ENCODE measurements at places on chromosomes 13 and 19.

GRCh38 chr19:29320086-29320485, 107.1 kb upstream of the UQCRFS1 start:
- no peak for DNase-seq

- no peak for DNase-seq
Observed at GRCh38 chr19:6826281-6826920, 53.9 kb downstream of the VAV1 start.

DNA sequence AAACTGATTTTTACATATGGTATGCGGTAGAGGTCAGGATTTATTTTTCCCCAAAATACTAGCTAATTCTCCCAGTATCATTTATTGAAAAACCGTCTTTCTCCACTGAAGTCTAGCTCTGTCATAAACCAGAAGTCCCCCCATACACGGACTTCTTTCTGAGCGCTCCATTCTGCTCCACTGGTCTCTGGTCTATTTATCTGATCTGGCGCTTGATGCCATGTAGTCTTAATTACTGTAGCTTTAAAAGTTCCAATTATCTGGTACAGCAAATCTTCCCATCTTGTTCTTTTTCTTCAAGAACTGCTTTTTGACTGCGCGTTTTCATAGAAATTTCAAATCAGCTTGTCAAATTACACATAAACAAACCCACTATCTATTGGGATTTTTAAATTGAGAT, 13.7 kb downstream of the DCUN1D2 start:
- no peak for DNase-seq

GRCh38 chr19:44741258-44741731, 7.2 kb upstream of the BCL3 start:
- DNase-seq, result peak; percentile 44

DNA sequence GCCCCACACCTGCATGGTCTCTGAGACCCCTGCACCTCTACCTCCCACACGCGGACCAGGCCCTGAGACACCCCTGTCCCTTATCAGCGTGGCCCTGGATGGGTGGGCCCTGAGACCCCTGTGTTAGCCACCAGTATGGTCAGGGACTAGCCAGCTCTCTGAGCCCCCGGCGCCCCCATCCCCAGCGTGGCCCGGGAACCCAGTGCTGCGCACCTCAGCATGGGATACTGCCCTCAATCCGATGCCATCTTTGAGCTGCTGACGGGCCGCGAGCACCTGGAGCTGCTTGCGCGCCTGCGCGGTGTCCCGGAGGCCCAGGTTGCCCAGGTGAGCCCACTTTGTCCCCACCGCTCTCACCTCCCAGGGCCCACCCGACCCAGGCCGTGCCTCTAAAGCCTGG, 5.0 kb upstream of the ARHGAP45 start:
- DNase-seq, result no peak

DNA sequence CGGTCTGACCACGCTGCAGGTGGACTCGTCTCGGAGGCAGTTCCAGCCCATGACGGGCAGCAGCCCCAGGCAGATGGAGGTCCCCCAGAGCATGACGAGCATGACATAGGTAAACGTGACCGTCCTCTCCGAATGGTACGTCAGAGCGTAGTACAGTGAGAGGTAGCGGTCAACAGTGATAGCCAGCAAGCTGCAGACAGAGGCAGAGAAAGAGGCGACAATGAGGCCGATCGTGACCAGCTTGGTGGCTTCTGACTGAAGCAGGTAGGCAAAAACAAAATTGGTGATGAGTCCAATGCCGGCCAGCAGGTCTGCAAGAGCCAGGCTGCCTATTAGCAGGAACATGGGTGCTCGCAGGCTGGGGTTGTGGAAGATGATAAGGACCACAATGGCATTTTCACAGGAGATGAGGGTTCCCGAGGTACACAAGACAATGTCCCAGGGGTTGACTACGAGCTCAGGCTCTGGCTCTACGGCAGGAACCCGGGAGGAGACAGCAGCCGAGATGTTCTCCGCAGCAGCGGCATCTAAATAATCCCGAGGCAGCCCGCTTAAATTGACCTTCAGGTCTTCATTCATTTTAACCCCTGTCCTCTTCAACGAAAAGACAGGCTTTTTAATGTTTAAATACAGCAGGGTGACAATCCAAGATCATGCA, 1.2 kb downstream of the GPR12 start:
- DNase-seq, result no peak

DNA sequence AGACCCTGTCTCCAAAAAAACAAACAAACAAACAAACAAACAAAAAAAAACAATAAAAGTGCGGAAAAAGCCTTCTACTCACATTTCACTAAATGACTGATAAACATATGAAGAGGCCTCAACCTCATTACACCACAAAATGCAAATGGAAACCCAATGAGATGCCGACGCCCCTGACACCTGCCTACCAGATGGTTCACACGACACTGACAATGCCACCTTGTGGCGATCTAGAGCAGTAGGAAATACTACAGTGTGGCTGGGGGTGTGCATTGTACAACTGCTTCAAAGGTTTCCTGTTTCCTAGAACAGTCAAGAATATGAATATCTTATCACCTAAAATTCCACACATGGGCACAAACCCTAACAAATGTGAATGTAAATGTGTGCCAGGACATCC, 14.0 kb downstream of the SCGB2B2 start:
- DNase-seq, result no peak

DNA sequence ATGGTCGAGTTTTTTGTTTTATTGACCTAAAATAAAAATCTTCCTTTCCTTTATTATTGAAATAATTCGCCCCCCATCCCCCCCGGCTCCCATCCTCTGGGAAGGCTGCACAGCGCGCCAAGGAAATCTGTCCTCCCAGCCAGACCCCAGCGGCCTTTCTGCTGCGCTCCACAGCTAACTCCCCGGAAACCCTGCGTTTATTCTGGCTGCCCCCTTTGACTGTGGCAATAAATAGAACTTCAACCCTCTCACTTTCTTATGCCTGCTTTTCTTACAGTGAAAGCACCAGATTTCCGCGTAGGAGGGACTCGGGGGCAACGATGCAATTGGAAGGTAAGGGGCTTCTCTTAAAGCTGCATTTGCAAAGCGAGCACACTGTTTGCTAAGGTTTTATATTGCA, 9.7 kb upstream of the C19orf12 start:
- DNase-seq, result no peak

- DNase-seq, result no peak
Observed at GRCh38 chr13:42369071-42369797, 97.3 kb downstream of the AKAP11 start.

GRCh38 chr19:40282920-40283319, 2.2 kb downstream of the AKT2 start:
- DNase-seq, result no peak

Measured in large intestine (tissue), 12 donors.